ENCODE measurements at places on chromosomes 16 and 17.
A peak's percentile ranks its signal among the peaks of the same experiment; 100 is the strongest.

GRCh38 chr17:53630638-53631037 is 192.1 kb upstream of the KIF2B start:
- DNase-seq = no peak

GRCh38 chr17:35555691-35556090 is 4.9 kb downstream of the SLFN14 start:
- peak; percentile 11 for DNase-seq

- DNase-seq = no peak
These were observed 89.1 kb upstream of the GNAO1 start for GRCh38 chr16:56102183-56102686.

DNA sequence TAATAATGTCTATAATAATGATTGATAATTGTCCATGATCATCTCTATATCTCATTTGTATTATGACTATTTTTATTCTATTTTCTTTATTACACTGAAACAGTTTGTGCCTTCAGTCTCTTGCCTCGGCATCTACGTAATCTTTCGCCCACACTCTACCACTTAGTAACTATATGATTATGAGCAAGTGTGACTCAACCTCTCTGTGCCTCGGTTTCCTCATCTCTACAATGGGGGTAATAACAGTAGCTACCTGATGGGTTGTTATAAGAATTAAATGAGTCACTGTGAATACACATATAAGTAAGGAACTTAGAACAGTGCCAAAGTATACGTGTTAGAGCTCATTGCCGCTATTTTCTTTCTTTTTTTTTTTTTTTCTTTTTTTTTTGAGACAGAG is 3.7 kb upstream of the SLC16A11 start:
- DNase-seq = no peak

GRCh38 chr17:1645207-1646171 is at the start of gene SCARF1:
SCARF1 (minus strand) TSS chr17:1645732; CDS start chr17:1645697, 35 bp downstream.
- DNase-seq = no peak

GRCh38 chr17:9859781-9860180 is 34.1 kb downstream of the GLP2R start:
- DNase-seq = no peak

DNA sequence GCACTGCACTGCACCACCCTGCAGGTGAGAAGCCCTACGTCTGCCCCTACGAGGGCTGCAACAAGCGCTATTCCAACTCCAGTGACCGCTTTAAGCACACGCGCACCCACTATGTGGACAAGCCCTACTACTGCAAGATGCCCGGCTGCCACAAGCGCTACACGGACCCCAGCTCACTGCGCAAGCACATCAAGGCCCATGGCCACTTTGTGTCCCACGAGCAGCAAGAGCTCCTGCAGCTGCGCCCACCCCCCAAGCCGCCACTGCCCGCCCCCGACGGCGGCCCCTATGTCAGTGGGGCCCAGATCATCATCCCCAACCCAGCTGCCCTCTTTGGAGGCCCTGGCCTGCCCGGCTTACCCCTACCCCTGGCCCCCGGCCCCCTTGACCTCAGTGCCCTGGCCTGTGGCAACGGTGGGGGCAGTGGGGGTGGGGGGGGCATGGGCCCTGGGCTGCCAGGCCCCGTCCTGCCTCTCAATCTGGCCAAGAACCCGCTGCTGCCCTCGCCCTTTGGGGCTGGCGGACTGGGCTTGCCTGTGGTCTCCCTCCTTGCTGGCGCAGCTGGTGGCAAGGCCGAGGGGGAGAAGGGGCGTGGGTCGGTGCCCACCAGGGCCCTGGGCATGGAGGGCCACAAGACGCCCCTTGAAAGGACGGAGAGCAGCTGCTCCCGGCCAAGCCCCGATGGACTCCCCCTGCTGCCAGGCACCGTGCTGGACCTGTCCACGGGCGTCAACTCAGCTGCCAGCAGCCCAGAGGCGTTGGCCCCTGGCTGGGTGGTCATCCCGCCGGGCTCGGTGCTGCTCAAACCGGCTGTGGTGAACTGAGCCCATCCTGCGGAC is 14.2 kb downstream of the PAM16 start:
- no peak for DNase-seq

DNA sequence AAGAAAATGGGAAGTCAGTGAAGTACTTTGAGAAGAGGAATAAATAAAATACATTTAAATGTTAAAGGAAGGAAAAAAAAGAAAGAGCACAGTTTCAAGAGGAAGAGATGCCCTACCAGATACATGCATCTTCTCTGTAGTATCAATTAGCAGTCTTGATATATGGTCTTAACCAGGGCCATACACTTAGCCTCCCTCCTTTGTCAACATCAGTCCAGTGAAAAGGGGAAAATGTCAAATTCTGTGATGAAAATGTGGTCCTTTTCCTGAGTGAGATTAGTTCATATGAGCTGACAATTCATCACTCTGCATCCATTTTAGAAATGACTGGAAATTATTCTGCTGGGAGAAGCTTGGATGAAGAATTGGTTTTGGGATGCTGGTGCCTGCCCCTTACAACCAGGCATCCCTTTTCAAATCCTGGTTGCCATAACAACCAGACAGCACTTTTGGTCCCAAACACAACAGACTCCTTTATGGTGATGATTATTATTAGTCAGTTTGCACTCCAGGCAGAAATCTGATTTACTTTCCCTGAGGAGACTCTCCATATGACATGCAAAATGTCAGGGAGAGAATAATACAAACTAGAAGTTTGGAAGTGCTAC is 933.6 kb upstream of the CDH8 start:
- no peak for DNase-seq

GRCh38 chr16:814974-815373 is 14.4 kb upstream of the GNG13 start:
- DNase-seq = no peak

DNA sequence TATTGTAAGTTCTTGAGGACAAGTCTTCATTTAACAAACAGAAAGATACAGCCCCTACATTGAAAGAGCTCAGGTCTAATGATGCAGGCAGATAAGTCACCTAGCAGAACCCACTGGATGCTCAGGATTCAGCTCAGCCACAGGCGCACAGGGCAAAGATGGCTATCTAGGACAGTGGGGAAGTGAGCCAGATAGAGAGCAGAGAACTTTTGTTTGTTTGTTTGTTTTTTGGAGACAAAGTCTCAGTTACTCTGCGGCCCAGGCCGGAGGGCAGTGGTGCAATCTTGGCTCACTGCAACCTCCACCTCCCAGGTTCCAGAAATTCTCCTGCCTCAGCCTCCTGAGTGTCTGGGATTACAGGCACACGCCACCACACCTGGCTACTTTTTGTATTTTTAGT is 20.4 kb downstream of the METTL2A start:
- no peak for DNase-seq

DNA sequence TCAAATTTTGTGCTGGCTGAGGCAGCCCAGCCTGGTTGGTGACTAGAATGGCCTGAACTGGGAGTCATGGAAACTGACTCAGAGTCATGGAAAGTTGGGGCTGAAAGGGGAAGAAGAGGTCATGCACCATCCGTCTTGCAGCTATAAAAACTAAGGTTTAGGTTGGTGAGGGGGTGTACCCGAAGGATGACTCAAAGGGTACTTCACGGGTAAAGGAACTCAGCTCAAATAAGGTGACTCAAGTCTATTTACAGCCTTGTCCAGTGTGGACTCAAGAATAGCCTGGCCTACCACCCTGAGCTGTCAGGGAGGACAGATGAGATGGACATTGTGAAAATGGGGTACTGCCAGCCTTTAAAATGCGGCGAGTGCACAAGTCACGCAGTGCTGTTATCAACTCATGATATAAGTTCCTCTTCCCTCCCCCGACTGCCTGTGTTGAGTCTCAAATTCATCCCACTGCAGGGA is 18.6 kb downstream of the CD300LB start:
- no peak for DNase-seq

- peak; percentile 58 for DNase-seq
These were observed 14.0 kb downstream of the COPZ2 start for GRCh38 chr17:48023400-48024148.

DNA sequence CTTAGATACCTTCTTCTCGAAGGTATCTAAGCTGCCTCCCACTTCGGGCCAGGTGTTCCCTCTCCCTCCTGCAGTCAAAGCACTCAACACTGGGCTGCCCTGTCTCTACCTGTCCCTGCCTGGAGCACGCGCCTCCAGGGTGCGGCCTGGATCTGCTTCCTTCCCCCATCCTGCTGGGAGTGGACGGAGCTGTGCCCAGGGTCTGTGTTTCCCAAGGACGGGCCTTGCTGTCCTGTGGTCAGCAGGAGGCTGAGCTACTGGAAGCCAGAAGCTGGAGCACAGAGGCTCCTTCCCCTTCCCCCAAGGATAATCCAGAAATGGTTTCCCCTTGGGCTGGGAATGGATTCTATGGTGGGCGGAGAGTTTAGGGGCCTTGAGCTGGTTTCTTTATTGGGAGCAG is 16.7 kb downstream of the LLGL2 start:
- DNase-seq = no peak

GRCh38 chr17:15341385-15341849 is at the start of gene TEKT3:
TEKT3 (minus strand) TSS chr17:15341597; CDS start chr17:15331585, 10,012 bp downstream.
- no peak for DNase-seq

- DNase-seq = no peak
These were observed 10.7 kb upstream of the PRR29 start for GRCh38 chr17:63987221-63988126.

GRCh38 chr17:7780736-7781135 is 53.3 kb upstream of the KDM6B start:
- DNase-seq = no peak

- no peak for DNase-seq
These were observed 43.4 kb downstream of the CYB5D2 start for GRCh38 chr17:4186357-4186881.
